Cortex of kidney (tissue), 1 donor: ENCODE measurements at places on chromosomes 5 and 9.

DNA sequence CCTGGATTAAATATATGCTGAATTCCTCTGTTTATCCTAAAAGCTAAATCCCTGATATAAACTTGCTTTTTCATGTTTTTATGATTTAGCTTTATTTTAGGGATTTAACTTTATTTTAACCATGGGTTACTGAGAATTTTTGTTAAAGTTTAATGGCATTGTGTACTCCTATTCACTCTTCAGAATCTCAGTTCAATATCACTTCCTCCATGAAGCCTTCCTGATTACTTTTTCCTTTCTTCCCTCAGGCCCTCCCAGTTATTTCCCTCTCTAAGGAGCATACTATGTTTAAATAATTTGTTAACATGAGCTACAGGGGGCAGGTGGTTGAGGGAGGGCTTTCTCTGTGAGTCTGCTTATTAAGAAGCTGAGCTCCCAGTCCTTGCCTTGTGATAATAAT lies 149.9 kb downstream of the MTX3 start:
- DNase-seq: no peak

DNA sequence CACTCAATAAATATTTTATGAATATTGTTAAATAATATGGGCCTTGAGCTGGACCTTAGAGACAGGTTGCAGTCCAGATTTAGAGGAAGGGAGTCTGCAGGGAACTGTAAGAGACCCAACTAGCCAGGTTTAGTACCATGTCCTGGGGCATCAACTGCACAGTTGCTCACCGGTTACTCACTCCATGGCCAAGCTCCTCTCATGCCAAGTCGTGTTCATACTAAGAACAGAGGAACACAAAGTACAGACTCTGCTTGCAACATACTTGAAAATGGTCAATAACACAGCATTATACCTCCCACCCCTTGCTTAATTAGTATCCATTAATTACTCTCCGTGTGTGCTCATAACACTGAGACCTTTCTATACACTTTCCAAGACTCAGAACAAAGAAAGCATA lies 317.6 kb upstream of the PIK3R1 start:
- DNase-seq: no peak

DNA sequence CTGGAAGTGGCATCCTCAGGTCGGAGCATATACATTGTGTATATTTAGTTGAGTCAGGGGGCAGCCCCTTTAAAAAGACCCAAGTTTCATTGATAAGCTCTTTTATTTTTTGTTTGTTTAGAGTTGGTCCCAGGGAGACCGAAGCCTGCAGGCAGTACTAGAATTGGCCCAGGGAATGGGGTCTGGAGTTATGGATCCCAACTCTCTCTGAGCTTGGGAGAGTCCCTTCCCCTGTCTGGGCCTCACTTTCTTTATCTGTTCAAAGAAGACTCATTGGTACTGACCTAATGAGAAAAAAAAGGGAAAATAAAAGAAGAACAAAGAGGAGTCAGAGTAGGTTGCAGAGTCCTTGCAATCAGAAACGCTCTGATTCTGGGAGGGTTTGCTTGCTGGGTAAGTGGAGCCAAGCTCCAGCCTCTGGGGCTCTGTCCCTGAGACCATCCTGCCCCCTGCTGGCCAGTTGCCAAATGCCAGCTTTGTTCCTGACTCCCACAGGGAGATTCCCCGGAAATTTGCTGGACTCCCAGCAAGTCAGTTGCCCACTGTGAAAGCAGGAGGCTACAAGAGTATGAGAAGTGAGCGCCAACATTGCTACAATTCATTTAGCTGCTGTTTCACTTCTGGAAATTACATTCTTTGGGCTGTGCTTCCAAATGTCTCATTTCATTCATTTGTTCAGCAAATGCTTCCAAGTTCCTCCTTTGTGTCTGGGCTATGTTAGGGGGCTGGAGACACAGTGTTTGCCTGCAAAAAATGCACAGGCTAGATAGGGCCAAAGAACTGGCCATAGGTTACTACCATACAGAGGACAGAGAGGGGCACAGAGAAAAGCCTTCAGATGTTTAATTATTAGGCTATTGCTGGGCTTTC lies 156.2 kb downstream of the MELK start:
- no peak for DNase-seq

GRCh38 chr5:89397096-89397495 lies 514.1 kb upstream of the MEF2C start:
- no peak for DNase-seq

- DNase-seq: no peak
Observed at GRCh38 chr5:42908509-42909488, 97.1 kb upstream of the SELENOP start.

- DNase-seq: no peak
Observed at GRCh38 chr5:24444414-24444813, 200.4 kb downstream of the CDH10 start.

DNA sequence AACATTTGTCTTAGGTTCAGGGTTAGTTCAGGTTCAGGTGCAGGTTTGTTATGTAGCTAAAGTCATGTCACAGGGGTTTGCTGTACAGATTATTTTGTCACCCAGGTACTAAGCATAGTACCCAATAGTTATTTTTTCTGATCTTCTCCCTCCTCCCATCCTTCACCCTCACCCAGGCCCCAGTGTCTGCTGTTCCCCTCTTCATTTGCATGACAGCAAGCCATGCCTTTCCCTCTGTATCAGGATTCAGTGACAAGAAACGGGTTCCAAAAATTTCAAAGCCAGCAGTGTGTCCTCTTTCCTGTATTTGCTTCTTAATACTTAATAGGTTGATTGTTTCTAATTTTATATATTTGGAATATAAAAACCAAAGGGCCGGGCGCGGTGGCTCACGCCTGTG lies 330.8 kb upstream of the SGCD start:
- no peak for DNase-seq

GRCh38 chr5:33633699-33634098 lies 192.9 kb downstream of the TARS1 start:
- DNase-seq: no peak

DNA sequence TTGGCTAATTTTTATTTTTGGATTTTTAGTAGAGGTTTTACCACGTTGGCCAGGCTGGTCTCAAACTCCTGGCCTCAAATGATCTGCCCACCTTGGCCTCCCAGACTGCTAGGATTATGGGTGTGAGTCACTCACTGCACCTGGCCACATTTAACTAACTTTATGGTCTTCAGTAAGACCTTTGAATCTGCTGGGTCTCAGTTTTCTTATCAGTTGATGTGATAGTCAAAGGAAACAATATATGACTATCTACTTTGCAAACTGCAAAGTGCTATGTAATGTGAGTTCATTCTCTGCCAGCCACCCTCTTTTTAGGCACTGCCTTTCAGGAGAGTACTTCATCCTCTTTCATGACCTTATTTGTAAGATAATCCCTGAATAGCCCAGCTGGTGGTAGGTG lies 474.7 kb downstream of the PDE4D start:
- DNase-seq: no peak

- no peak for DNase-seq
Observed at GRCh38 chr9:121756474-121757280, 105.2 kb downstream of the DAB2IP start.

DNA sequence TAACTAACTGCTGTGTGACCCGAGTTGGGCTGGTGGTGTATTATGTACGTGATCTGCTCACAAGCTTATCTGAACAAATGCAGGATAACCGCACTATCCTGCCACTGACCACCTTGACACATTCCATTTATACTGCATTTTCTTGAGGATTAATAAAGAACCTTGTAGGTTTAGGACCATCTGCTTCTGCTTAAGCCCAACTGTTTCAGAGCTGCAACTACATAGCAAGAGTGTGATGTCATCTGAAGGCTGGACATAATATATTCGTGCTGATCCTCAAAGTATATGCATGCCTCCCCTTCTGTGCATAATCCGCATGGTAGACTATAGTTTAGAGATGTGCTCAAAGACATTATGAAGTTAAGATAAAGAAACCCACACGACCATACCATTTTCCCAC lies 435.9 kb downstream of the BNC2 start:
- no peak for DNase-seq

GRCh38 chr9:118418887-118419565 lies 714.8 kb downstream of the TLR4 start:
- no peak for DNase-seq

DNA sequence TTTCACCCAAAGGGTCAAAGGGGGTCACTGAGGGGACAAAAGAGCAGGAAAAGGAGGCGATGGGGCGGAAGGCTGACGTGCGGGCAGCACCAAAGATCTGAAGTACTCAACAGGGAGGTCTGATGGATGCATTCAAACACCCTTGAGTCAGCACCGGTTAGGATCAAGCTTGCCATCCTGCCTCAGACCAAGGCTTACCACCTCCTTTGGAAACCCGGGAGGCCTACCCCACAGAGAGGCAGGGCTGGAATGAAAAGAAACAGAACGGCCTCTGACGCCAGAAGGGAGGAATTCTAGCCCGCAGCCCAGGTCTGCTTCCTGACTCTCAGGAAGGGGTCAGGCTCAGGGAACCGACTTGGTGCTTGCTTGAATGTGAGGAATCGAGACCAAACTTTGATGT lies 125.6 kb downstream of the PAPPA start:
- no peak for DNase-seq

- DNase-seq: no peak
Observed at GRCh38 chr9:8907868-8908267, 1108.3 kb upstream of the DMAC1 start.

DNA sequence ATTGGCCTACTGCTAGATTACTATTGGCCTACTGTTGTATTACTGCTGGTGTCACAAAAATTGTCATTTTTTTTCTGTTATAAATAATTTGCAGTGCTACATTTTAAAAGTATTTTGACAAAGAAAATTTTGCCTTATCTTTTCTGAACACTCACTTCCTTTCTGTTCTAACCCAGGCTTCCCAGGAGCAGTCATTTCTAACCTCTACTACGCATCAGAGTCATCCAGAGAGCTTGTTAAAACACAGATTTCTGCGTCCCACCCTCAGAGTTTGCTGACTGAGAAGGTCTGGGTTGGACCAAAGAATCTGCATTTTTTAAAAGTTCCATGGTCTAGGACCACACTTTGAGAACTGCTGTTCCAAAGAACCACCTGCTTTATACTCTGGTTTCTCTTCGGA lies 306.1 kb downstream of the GLIS3 start:
- DNase-seq: no peak

DNA sequence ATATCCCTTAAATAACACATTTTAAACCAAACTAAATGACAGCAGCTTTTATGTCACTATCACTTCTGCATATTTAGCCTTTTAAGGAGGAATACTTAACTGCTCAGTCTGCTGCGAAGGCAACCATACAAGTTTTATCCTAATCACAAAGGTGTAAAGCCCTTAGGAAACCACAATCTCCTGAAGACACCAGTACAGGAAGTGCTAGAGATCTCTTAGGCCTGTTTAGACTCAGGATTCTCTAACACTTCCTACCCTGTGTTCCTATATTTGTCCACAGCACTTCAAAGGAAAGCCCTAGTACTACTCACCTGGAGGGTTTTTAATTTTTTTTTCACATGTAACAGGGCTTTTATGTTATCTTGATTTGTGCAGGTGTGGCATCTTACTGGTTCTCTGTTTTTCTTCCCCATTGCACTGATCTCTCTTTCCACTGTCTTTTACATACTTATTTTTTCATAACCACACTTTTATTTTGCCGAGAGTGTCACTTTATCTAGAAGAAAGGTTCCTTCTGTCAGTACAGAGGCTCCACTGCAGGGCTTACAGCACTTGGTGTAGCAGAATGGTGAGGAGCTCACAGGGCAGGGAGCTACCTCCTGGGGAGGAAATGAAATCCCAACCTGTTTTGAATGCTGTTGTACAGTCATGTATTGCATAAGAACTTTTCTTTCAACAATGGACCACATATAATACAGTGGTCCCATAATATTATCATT lies 1060.6 kb upstream of the ACO1 start:
- no peak for DNase-seq

GRCh38 chr9:135848341-135849047 lies 58.9 kb downstream of the CAMSAP1 start:
- DNase-seq: no peak

DNA sequence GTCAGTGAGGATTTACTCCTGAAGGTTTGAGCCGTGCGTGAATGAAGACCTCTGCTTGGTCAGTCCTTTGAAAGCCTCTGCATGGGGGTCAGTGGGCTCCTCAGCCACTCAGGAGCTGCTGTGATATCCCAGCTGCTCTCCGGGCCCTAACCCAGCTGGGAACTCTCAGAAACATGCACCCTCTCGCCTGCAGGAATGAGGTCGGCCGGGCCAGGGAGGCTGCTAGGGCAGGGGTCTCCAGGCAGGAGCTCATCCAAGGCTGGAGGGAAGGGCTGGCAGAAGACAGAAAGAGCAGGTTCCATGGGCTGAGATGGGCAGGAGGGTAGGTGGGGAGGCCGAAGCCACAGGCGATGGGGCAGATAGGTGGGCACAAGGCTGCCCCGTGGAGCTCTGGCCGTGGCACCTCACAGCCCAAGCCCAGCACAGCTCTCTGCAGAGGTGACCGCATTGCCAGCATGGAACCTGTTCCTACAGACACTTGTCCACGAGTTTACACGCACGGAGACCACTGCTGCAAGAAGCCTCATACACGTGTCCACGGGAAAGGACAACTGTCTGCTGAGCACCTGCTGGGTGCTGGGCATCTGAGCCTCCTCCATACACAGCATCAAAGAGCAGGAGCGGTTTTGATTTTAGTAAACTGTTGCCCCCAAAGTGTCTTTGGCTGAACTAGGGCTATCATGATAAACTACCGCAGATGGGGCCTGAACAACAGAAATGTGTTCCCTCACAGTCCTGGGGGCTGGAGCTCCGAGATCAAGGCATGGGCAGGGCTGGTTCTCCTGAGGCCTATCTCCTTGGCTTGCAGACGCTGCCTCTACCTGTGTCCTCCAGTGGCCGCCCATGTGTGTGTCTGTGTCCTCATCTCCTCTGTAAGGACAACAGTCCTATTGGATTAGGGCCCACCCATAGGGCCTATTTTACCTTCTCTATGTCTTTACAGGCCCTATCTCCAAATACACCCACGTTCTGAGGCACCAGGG lies 85.2 kb upstream of the ADAMTS2 start:
- DNase-seq: no peak

DNA sequence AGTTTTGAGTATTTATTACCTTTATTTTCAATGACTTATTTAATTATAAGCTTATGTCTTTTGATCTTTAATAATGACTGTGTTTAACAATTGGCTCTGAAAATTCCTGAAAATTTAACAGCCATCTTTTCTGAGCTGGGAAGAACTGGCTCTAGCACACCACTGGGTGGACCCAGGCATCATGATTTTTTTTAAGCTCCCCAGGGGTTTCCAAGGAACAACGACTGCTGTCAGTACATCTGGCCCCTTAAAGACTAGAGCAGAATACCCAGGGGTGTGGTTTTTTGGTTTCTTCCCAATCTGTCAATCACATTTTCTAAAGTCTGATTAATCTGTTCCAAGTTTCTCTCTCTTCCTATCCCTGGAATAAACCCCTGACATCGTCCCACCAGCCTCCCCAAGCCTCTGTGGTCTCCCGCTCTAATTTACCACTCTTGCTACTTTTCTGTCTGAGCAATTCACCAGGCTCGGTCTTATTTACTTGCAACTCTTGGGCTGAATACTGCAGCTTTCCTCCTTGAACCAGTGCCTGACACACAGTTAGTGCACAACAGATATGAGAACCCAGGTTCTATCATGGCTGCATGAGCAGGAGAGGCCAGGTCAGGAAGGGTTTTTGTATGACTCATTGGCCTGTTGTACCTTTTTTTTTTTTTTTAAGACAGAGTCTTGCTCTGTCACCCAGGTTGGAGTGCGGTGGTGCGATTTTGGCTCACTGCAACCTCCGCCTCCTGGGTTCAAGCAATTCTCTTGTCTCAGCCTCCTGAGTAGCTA lies 321.9 kb downstream of the ZSWIM6 start:
- DNase-seq: no peak
